Fibroblast of skin of scalp (primary cell): ENCODE measurements at places on chromosomes 5 and 9.
A peak's percentile ranks its signal among the peaks of the same experiment; 100 is the strongest.

DNA sequence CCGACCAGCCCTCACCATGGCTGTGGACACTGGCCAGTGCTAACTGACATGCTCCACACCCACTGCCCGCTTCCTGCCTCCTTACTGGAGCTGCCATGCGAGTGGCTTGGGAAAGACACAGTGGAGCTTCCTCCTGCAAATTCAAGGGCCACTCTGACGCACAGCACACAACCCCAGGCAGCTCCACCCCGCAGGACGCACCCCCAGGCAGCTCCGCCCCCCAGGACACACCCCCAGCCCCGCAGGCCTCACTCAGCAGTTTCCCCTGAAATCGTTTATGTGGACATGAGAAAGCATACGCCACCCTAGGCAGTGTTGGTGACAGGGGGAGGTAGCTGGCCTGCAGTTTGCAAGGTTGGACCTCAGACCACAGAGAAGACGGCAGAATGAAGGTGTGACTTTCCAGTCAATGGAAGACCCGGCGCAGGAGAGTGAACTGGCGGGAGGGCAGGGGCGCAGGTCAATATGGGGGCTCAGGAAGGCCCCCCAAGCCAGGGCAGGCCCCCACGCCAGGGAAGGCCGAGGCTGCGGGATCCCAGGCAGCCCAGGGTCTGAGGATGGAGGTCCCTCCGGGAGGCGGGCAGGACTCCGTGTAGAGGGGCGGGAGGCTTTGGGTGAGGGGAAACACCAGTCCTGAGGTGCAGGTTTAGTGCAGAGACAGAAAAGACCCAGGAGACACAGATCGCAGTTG lies 21.6 kb downstream of the LPCAT1 start:
- DNase-seq, result no peak

DNA sequence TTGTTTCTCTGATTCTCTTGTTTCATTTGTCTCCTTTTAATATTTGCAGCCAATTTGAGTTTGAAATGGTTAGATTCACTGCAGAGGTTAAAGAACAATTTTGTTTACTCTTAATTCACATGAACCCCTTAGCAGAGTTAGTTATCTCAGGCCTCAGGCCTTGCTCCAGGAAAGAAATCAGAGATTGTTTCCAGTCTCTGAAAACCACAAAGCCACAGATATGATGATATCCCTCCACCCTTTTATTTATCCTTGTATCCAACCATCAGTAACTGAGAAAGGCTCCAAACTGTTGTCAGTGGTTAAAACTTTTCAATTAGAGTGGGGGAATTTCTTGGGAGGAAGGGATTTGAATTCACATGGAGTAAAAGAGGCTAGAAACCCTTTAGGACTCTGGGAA lies 406.0 kb upstream of the DMAC1 start:
- DNase-seq, result no peak

GRCh38 chr9:15834541-15834940 lies 281.7 kb downstream of the CCDC171 start:
- peak; percentile 33 for DNase-seq

DNA sequence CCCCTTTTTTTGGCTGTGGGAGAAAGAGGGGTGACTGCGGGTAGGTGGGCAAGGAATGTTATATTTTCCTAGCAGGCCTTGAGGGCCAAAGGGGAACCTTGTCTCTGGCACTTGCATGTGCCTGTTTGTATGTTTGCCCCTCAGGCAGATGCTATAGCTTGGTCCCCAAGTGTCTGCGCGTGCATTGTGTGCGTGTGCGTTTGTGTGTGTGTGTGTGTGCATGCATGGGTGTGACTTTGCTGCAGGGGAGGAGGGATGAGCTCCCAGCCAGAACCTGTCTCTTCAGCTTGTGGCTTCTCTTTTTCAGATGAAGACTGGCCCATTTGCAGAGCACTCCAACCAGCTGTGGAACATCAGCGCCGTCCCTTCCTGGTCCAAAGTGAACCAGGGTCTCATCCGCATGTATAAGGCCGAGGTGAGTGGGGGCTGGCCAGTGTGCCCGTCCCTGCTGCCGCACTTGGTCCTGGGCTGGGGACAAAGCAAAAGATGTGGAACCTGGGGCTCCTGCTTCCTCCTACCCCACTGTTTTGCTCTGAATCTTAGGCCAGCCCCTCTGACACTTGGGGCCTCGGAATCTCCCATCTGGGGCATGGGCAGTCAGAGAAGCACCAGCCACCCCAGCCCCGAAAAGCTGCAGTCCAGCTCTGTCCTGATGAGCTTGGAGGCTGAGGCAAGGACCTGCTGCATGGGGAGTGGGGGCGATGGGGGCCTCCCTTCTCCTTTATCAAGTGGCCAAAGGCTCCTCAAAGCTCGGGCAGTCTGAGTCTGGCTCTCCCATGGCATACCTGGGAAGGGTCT lies 31.1 kb downstream of the PTPA start:
- no peak for DNase-seq

DNA sequence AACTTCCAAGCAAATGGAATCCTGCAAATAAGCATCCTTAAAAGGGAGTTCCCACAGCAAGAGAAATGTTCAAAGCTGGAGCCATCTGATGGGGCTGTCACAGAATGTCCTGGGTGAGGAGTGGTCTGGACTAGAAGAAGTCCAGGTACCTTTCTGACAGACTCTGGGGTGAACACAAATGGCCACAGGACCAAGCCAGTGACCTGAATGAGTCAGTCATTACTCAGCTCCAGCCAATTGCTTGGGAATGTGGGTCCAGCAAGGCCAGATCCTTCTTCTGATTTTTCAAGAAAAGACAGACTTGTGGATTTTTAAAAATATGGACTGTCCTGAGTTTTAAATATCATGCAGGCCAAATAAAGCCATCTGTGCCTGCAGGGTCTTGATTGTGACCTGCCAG lies 30.1 kb downstream of the GALNT10 start:
- peak; percentile 54 for DNase-seq

DNA sequence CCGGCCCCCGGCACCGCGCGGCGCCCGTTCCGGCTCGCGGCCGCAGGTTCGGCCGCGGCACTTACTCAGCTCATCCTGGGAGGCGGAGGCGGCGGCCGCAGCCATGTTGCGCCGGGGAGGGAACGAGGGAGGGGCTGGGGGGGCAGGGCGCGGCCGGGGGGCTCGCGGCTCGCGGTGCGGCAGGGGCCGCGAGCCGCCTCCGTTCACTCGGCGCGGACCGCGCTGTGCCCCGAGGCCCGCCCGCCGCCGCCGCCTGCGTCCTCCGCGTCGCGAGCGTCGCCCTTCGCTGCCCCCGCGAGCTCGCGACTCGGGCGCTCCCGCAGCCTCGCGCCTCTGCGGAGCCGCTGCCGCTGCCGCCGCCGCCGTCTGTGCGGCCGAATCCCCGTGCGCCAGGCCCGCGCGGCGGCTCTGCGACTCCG lies 735 bp downstream of the ECPAS start:
- DNase-seq, result peak; percentile 64

GRCh38 chr9:130915096-130915447 lies 18.5 kb upstream of the QRFP start:
- no peak for DNase-seq

DNA sequence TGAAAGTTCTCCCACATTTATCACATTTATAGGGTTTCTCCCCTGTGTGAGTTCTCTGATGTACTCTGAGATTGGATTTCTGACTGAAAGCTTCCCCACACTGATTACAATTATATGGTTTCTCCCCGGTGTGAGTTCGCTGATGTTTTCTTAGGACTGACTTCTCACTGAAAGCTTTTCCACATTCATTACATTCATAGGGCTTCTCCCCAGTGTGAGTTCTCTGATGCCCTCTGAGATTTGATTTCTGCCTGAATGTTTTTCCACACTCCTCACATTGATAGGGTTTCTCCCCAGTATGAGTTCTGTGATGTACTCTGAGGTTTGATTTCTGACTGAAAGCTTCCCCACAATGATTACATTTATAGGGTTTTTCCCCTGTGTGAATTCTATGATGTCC lies 36.3 kb downstream of the ZNF782 start:
- no peak for DNase-seq

GRCh38 chr9:2767800-2768677 lies 50.7 kb downstream of the KCNV2 start:
- DNase-seq, result no peak

DNA sequence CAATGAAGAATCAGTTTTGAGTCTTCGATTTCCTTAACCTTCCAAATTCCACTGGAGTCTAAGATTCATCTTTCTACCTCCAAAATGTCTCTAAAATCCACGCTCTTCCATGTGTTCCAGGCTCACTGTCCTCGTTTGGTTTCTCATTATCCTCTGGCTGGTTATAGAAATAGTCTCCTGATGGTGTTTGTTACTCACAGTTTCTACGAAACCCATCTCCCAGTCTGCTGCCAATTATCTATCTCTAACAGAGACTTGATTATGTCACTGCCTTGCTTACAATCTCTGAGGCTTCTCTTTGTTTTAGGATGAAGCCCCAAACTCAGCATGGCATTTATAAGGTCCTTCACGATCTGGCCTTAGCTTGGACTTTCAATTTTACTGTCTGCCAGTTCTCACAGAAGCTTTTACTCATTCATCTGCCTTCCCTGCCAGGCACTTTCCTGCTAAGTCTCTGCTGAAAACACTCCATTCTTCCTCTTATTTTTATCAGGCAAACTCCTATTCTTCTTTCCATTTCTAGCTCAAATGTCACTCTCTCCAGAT lies 339.6 kb upstream of the SGCD start:
- DNase-seq, result no peak

DNA sequence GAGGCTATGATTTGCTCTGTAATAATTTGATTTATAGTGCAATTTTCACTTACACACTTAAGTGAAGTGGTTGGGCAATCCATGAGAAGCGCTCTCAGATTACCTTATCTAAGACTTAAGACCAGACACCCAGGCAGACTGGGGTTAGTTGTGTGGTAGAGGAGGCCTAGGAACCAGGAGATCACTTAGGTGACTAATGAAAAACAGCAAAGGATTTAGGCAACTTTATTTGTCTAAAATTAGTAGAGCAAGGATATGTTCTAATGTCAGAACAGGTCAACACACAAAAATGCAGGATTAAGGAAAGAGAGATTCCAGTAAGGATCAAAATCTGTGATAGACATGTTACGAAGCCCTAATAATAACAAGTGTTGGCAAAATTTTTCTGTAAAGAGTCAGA lies 913.8 kb downstream of the TLE1 start:
- peak; percentile 12 for DNase-seq

GRCh38 chr5:124872086-124872485 lies 125.6 kb upstream of the ZNF608 start:
- DNase-seq, result no peak

GRCh38 chr5:139895046-139895445 lies 99.4 kb downstream of the PSD2 start:
- DNase-seq, result no peak

DNA sequence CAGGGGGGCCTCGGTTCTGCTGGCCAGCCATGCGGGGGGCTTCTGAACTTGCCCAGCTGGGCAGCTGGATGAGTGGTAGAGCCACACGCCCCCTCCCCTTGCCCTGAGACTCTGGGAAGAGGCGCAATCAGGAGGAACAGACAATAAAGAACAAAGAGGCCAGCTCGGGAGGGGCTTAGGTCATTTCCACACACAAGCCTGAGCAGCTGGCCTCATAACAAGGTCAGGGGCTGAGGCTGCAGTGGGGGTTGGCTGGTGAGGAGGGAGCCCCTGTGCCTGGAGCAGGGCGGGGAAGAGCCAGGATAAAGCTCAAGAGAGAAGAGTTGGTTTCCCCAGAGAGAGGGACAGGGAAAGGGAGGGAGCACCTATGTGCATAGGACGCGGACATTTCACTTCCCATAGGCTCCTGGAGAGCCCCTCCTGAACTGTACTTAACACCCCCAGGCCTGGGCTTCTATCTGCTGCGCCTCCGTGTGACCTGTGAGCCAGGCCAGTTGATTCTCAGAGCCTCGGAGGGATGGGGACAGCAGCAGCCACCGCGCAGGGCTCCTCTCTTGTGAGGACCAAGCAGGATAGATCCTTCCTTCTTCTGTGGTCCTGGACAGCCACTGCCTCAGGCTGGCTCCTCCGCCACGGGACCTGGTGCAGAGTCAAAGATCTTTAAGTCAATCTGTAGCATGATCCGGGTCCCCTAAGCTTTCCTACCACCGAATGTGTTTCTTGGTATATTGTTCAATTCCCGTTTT lies 75.3 kb upstream of the GGTA1 start:
- DNase-seq, result no peak

GRCh38 chr9:71975833-71976232 lies 64.4 kb downstream of the C9orf85 start:
- peak; percentile 31 for DNase-seq

- DNase-seq, result no peak
Measured at GRCh38 chr9:136135326-136136126, 16.9 kb upstream of the TMEM250 start.

GRCh38 chr9:5825895-5826622 lies 6.9 kb downstream of the ERMP1 start:
- no peak for DNase-seq

- DNase-seq, result no peak
Measured at GRCh38 chr5:97101189-97101910, 41.1 kb downstream of the LIX1 start.

- peak; percentile 83 for DNase-seq
Measured at GRCh38 chr9:114288193-114289091, 34.5 kb upstream of the ORM1 start.

DNA sequence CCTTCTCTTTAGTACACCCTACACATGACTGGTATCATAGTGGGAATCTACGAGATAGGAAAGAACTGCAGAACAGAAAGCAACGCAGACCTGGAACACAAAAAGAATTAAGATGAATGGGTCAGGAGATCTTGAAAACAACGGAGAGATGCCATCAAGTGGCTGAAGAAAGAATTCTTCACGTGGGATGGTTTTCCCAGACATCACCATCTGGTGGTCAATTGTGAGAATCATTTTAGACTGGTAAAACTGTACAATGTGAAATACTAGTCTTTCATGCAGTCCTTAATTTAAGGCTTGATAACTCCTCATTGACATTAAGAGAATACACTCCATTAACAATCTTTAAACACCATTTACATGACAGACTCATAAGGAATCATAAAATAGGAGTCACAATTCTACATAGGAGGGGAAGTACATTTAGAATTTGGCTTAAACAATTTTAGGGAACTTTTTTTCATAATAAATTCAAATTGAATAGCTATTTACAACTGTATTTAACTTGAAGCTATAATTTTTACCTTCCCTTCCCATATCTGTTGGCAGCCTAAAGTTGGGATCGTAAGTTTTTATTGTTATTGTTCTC lies 128.4 kb upstream of the TRPM3 start:
- peak; percentile 75 for DNase-seq

DNA sequence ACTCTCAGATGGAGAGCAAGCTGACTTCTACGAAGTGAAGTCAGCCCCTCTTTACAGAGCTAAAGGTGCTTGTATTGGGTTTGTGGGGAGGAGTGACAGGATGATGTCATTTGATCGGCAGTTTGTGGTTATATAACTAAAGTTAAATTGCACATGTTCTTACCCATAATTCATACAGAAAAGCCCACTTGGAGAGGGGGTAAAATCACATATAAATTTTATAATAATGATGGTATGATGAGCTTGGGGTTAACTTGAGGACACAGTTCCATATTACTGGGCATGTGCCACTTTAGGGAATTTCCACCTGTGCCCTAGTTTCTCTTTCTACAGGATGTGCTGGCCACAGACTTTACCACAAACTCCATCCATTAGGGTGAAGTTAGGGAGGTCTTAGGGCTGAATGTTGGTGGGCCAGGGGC lies 1178.6 kb upstream of the CDH9 start:
- no peak for DNase-seq

DNA sequence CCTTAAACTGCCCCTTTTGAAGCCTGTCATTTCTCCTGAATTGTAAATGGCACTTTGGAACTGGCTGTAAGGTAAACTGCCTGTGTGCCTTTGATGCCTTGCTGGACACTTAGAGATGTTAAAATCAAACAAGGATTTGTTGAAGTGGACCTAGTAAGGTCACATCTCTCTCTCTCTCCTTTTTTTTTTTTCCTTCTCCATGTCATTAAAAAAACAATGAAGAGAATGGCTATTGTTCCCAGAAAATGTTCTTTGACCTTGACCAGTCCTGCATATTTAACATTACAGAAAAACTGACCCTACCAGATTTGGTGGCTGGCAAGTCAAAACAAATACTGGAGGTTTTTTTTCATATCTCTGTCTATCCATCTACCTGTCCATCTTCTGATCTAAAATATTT lies 2.9 kb upstream of the DAB2 start:
- DNase-seq, result no peak
